ENCODE measurements at places on chromosomes 5 and 9.

DNA sequence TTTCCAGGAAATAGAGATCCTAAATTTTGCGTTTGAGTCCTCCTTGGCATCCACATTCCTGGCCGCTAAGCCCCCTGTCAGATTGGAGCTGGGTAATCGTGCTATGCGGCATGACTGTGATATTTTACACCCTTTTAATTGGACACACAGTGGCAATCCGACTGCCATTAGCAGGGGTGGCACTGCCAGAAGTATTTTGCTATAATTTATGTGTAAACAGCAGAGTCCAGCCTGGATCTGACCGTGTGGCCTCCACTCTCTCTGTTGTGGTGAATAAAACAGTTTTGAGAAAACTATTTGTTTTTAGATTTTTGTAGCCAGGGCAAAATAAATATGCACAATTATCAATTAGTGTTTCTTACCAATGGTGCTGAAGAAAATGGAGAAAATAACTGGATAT lies 281.0 kb upstream of the IRX2 start:
- no peak for DNase-seq

DNA sequence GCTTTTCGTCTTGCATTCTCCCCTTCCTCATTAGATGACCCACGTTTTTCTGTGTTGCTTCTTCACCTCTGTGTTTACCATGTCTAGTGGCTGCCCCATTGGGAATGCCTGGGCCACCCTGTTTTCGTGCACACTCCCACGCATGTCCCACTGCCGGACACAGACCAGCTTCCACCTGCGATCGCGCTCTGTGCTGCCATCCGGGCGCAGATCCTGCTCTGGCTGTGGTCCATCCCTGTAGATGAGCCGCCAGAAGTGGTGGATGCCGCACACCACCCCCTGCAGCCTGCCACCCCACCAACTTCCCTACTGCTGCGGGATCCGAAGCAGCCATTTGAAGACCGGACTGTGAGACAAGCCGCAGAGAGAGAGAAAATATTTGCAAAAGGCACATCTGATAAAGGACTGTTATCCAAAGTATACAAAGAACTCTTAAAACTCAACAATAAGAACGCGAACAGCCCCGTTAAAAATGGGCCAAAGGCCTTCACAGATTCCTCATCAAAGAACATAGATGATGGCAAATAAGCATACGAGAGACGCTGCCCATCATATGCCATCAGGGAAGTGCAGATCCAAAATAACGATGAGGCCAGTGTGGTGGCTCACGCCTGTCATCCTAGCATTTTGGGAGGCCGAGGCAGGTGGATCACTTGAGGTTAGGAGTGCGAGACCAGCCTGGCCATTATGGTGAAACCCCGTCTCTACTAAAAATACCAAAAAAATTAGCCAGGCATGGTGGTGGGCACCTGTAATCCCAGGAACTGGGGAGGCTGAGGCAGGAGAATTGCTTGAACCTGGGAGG lies 163.7 kb downstream of the COL23A1 start:
- DNase-seq = no peak

DNA sequence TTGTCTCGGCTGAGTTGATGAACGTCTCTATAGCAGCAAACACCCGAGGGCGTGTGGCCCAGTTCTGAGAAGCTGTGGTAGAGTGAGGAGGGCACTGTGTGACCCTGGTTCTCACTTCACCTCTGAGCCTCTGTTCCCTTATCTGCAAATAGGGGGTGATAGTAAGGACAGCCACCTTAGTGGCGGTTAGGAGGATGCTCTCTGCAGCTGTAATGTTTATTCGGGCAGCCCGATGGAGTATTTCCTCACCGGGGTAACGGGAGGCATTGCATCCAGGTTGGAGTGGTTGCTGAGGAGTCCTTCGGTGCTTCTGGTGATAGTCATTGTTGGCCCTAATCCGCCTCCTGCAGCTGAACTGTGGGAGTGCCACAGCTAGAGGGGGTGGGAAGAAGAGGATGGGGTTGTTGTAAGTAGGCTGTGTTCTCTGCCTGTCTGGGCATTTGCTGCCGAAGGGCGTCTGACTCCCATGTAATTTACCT lies 13.9 kb downstream of the PRRC2B start:
- DNase-seq = peak; percentile 28

DNA sequence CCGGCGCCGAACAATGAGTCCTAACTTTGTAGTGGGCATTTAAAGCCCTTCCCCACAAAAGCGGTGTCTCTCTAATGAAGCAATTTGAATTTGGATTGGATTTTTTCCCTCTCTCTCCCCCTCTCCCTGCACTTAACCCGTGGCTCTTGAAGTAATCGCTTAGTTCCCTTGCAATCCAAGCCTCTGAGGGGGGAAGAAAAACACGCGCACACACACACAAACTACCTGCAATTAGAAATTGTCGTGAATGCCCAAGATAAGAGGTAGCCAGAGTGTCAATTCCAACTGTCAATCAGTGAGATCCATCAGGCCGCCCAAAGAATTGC lies 1.2 kb downstream of the LHX6 start:
- DNase-seq = no peak

DNA sequence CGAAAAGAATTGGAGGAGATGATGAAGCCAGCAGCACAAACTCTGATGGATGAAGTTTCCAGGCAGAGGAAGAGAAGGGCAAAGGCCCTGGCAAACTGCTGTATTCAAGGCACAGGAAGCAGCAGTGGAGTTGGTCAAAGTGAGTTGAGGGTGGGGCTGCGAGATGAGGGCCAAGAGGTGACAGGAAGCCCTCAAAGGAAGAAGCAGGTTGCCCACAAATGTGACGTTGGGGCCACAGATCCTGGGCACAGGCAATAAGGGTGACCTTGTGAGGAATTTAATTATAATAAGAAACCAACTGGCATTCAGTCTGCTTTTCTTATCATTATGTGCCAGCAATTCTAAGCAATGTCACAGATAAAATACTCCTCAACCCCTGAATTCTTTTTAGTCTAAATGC lies 261.8 kb downstream of the CTNND2 start:
- no peak for DNase-seq
